ENCODE measurements at places on chromosomes 16 and 17. TPM values are rescaled to one million over a fixed set of nuclear protein-coding genes. Genes with fewer than 3 reads are reported as not detected.

Gene SPAG7
- 39.0 TPM for total RNA-seq

Gene PHOSPHO1
- under 0.01 TPM for total RNA-seq

Gene BCO1
- not detected for total RNA-seq

Gene KRTAP9-2
- not detected for total RNA-seq

Gene FBXL16
- total RNA-seq, result under 0.01 TPM

Gene HLF
- total RNA-seq, result not detected

Gene SOCS1
- 18.4 TPM for total RNA-seq

Gene KCNH6
- total RNA-seq, result not detected

Gene CDK5R1
- 0.64 TPM for total RNA-seq

Gene SNRNP25
- total RNA-seq, result 15.5 TPM

Gene OR2C1
- not detected for total RNA-seq

Gene SULT1A2
- total RNA-seq, result not detected

Gene CIBAR2
- total RNA-seq, result not detected

Gene CD79B
- not detected for total RNA-seq

Gene COX6A2
- not detected for total RNA-seq

Gene KRT222
- not detected for total RNA-seq

Gene CCL4
- not detected for total RNA-seq

Gene TMIGD1
- total RNA-seq, result not detected

Gene SMARCE1
- 108 TPM for total RNA-seq

Gene GAS2L2
- total RNA-seq, result not detected

Gene NPIPA8
- total RNA-seq, result 0.32 TPM

Gene IL17C
- total RNA-seq, result not detected

Gene PERCC1
- total RNA-seq, result not detected

Gene SLC12A3
- total RNA-seq, result not detected

Gene MEOX1
- total RNA-seq, result 6.0 TPM

Gene ABCC11
- under 0.01 TPM for total RNA-seq

Gene SYT17
- total RNA-seq, result under 0.01 TPM

Gene TP53TG3C
- not detected for total RNA-seq

Gene SYCE1L
- not detected for total RNA-seq

Gene LGALS9
- total RNA-seq, result 2.3 TPM

Gene PSKH1
- total RNA-seq, result 13.2 TPM

Gene TBC1D3E
- 0.32 TPM for total RNA-seq

Gene OTOP2
- not detected for total RNA-seq

Gene AHSP
- total RNA-seq, result not detected

Gene CFAP119
- 3.2 TPM for total RNA-seq

Gene TBC1D3B
- total RNA-seq, result not detected

Gene KRTAP2-1
- total RNA-seq, result not detected

Gene KRTAP4-6
- not detected for total RNA-seq

Gene CA7
- total RNA-seq, result not detected

Gene ADAD2
- not detected for total RNA-seq

Gene MAFG
- 23.3 TPM for total RNA-seq

Gene RSKR
- total RNA-seq, result 5.6 TPM

Gene JMJD8
- total RNA-seq, result 35.4 TPM

Gene CDR2L
- total RNA-seq, result 31.9 TPM

Gene TBC1D3K
- total RNA-seq, result not detected

Gene KRTAP17-1
- not detected for total RNA-seq

Gene MT4
- not detected for total RNA-seq

Gene ABCA6
- 6.4 TPM for total RNA-seq

Gene APOBR
- total RNA-seq, result not detected

Gene SERPINF2
- total RNA-seq, result 0.43 TPM

Gene MT1H
- not detected for total RNA-seq

Gene PDP2
- 25.9 TPM for total RNA-seq

Gene GAS7
- total RNA-seq, result 8.6 TPM

Gene RNF43
- total RNA-seq, result not detected

Gene WDR90
- total RNA-seq, result 18.7 TPM

Gene ARHGAP23
- 53.8 TPM for total RNA-seq

Gene P2RX1
- total RNA-seq, result 1.3 TPM

Gene TEKT1
- not detected for total RNA-seq
